NCI-H345 (cell line): ENCODE measurements at places on chromosomes 5 and 9.
A peak's percentile ranks its signal among the peaks of the same experiment; 100 is the strongest.

- DNase-seq: peak; percentile 37
These were observed 1.2 kb downstream of the ABCA2 start for GRCh38 chr9:137026828-137027227.

DNA sequence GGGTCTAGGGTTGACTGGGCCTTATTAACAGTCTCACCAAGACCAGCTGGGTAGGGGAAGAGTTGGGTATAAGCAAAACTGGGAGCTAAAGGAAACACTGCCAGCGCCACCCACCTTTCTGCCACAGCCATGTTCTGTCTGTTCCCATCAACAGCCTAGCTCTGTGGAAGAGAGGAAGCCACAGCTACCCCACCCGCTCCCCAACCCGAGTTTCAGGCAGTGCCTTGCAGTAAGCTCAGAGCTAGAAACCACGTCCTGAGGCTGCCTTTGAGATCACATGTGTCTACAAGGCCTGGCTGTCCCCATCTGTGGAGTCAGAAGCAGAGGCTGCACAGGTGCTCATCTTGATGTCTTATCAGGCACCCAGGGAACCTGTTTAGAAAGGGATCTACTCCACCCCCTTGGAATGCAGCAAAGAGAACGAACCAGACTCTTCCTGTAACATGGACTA, 15.3 kb downstream of the HNRNPH1 start:
- no peak for DNase-seq

DNA sequence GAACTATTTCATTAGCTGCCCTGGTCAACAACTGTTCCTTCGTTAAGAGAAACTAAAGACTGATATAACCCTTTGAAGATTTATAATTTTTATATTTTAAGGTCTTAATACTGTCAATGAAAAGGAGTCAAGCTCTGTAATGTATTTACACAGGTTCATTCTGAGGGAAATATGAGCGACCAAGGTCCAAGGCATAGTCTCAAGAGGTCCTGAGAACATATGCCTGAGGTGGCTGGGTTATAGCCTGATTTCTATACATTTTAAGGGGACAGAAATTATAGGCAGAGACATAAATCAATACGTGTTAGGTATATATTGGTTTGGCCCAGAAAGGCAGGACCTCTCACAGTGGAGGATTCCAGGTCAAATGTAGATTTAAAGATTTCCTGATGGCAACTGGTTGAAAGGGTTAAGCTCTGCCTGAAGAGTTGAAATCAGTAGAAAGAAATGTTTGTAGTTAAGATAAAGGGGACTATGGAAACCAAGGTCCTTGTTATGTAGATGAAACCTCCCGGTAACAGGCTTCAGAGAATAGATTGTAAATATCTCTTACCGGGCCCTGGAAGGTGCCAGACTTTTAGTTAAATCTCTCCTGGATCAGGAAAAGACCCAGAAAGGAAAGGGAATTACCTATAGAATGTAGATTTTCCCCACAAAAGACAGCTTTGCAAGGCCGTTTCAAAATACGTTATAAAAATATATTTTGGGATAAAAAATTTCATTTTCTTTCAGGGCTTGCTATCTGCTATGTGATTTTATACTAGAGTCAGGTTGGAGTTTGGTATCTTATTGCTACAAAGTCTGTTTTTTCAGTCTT, 107.3 kb upstream of the PRLR start:
- DNase-seq: no peak

GRCh38 chr5:115952588-115952987, 9.7 kb upstream of the LVRN start:
- no peak for DNase-seq

DNA sequence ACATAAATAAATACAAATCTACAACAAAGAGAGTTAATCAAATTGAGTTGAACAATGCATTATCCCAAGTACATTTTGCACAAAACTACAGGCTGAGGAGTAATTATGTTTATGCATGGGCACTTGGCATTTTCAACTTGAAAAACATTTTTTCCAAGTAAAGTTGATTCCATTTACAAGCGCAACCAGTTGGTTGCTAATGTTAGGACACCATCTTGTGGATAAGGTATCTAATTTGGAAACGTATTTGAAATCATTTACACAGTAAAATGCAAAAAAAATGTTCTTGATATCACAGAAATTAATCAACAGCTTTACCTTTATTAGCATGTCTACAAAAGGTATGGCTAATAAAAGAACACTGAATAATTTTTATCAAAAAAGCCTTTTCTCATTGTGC, 18.8 kb downstream of the FTMT start:
- DNase-seq: no peak

GRCh38 chr5:132459983-132460838, 30.4 kb downstream of the IRF1 start:
- DNase-seq: peak; percentile 83

DNA sequence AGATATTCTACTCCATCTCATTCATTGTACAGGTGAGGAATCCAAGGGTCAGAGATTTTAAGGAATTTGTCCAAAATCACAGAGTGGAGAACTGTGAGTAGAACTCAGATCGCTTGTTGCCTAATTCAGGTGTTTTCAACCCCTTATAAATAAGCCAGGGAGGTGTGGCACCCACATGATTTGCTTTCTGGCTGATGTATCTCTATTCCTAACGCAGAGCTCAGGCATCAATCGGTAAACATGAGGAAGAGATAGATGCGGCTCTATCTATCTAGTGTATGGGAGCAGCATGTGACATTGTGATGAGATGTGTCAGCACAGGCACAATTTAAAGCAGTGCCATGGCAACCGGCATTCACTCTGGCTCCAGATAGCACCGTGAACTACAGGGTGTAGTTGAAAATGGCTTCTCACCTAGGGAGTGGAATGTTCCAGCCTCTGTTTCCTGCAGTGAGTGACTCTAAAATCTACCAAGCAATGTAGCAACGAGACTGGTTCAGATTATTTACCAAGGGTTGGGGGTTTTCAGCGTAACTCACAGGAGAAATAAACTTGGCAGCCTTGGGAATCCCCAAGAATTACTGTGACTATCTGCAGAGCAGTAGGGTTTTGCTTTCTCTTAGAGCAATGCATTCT, 53.4 kb upstream of the SUB1 start:
- peak; percentile 80 for DNase-seq

DNA sequence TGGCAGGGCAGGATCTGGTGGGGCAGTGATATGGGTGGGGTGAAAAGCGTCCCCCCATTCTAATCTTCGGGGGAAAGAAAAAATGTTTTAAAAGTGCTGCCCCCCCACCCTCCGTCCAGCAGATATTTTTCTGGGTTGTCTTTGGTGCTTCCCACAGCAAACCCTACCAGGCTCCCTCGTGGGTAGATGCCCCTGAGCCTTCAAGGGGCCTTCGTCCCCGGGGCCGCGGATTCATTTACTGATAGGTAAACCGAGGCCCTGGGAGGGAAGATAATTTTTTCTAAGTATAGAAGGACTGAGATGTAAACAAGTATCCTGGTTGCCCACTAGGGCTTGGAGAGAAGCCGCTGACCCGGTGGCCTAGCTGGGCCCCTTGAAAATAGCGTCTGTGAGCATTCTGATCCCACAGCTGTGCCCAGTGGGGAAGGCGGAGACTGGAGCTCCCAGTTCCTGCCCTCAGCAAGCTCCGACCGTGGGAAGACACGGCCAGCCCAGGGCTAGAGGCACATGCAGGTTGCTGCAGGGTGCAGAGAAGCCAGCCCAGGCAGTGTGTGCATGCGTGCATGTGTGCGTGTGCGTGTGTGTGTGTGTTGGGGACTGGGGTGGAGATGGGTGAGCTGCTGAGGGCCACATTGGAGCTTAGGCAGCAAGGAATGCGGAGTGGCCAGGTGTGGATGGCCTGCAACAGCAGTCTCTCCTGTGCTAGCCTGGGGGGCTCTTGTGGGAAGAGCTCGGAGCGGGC, 6.0 kb upstream of the RXRA start:
- no peak for DNase-seq

GRCh38 chr5:149937610-149938009, 7.0 kb downstream of the PDE6A start:
- DNase-seq: peak; percentile 96

GRCh38 chr5:139561655-139562451, 714 bp downstream of the UBE2D2 start:
- peak; percentile 51 for DNase-seq

DNA sequence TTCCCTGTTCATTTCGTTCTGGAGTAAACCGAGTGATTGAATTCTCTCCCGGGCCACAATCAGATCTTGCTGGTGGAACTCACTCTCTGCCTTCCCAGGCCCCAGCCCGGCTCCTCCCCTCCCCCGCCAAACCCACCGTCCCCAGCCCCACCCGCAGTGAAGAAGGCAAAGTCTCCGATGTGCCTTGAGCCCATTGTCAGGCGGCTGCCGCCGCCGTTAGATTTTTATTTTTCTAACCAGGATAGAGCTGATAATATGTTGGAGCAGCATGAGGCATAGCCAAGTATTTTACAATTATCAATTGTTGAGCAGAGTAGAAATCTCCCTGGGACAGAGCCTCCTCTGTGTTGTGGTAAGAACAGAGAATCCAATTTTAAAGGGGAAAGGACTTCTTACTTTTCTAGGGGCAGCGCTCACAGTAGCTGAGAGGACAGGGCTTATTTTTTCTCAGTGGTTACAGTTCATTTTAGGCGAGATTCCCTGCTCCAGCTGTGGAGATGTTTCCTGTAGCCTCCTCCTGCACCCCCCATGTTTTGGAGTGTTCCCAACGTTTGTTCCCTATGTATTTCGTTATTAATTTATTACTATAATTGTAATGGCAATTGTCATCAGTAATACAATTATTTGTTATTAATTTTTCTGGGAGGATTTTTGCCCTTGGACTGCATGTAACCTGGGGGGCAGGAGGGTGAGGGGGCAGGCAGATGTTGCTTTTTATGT, 1.3 kb downstream of the PSAT1 start:
- peak; percentile 45 for DNase-seq

- no peak for DNase-seq
These were observed 23.7 kb downstream of the BARHL1 start for GRCh38 chr9:132606066-132606465.

DNA sequence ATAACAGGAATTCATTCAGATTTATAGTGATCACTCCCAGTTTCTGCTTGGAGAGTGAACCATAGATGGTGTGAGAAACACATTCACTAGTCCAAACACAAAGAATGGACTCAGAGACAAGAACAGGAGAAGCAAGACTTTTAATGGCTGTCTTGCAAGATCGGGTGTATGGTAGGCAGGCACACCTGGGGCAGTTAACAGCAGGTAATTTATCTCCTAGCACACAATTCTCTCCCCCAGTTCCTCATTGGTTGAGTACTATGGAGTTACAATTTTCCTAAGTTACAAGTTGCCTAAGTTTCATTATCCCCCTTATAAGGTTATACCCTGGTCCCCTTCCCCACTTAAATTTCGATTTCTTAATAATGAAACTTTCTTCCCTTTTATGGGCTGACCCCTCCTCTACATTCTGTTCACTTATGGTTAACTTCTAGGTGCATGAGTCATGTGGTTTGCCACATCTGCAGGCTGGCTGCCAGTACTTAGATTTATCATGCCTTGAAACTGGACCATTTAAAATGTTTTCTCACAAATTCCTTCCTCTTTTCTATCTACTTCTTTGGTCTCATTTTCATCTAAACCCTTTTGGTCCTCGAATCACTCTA, 623.3 kb downstream of the HINT1 start:
- DNase-seq: no peak

- DNase-seq: no peak
These were observed 197.2 kb upstream of the S1PR3 start for GRCh38 chr9:88794100-88794499.

GRCh38 chr5:75006865-75007822, 45.2 kb downstream of the GCNT4 start:
- no peak for DNase-seq

- DNase-seq: peak; percentile 89
These were observed 12.9 kb downstream of the RGS14 start for GRCh38 chr5:177370488-177371119.

GRCh38 chr9:103798620-103799019, 295.5 kb upstream of the SMC2 start:
- peak; percentile 48 for DNase-seq

DNA sequence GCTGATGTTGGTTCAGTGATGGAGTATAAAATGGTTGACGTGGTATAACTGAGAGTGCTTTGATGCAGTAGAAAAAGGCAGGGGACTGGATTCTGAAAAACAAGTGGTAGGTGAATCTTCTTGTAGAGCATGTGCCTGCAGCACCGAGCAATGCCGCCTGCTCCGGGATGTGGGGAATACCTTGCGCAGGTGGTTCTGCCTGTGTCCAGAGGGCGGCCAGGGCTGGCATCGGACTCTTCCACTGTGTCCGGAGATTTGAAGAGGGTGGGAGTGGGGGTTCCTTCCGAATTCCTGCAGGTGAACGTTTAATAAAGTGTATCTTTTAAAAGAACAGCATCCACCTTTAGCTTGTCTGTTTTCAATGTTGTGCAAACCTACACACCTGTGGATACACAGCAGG, 238.0 kb downstream of the FANCC start:
- DNase-seq: no peak

DNA sequence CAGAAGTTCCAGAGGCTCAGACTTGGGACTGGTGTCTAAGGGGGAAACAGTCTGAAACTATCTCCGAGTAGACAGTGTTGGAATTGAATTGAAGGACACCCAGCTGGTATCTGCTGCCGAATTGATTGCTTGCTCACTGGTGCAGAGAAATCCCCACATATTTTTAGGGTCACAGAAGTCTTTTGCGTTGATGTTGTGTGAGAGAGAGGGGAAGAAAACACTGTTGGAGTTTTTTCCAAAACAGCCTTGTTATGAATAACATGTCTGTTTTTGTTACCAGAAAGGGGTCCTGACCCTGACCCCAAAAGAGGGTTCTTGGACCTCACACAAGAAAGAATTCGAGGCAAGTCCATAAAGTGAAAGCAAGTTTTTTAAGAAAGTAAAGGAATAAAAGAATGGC, 81.3 kb downstream of the ALDH7A1 start:
- DNase-seq: no peak

DNA sequence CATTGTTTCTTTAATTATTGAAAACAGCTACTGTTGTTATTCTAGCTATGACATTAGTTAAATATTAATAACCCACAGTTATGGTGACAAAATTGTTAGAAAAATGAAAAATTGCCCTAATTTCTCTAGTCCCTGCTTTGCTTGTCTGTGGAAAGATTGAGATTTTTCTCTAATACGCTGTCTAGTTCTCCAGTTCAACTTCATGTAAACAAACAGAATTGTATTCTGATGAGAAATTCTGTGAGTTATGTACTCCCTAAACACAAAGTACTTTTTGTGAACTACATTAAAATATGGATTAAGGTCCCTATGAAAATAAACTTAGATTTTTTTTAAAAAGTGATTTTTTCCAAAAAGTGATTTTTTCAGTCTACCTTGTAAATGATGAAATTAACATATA, 8.7 kb downstream of the SLF1 start:
- no peak for DNase-seq

DNA sequence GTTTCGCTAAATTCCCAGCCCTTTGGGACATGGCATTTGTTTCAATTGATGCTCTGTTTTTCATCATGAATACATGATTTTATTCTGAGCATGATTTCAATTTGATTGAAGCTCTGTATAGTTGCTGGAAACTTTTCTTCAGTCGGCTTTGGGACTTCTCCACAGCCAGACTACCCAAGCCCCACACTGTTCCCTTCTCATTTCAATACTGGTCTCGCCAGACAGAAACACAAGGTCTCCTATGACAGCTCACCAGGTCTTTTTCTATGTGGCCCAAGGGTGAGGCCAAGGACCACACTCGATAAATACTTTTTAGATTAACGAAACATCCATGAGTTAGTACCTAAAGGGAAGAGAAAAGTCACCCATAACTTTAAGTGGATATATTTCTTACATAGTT, 132.2 kb downstream of the ARL15 start:
- DNase-seq: no peak
